ENCODE measurements at places on chromosomes 4 and X. TPM values are rescaled to one million over a fixed set of nuclear protein-coding genes. Genes with fewer than 3 reads are reported as not detected.

The SRPX2 gene
- 77.9 TPM for total RNA-seq

The UGT2B17 gene
- total RNA-seq = not detected

The SH3TC1 gene
- total RNA-seq = 23.0 TPM

The CNGA1 gene
- total RNA-seq = not detected

The AREG gene
- total RNA-seq = 202 TPM

The TCEAL6 gene
- not detected for total RNA-seq

The FGFRL1 gene
- total RNA-seq = 25.1 TPM

The GUCY1B1 gene
- total RNA-seq = 5.8 TPM

The GPC3 gene
- total RNA-seq = 48.9 TPM

The RASL11B gene
- 0.56 TPM for total RNA-seq

The ADGRL3 gene
- total RNA-seq = 2.5 TPM

The GATA1 gene
- total RNA-seq = not detected

The KLKB1 gene
- 1.3 TPM for total RNA-seq

The SMIM43 gene
- total RNA-seq = 0.24 TPM

The TMPRSS11A gene
- total RNA-seq = not detected

The DIPK2B gene
- total RNA-seq = 9.8 TPM

The SFRP2 gene
- total RNA-seq = 34.7 TPM

The MAGEB10 gene
- not detected for total RNA-seq

The F8A1 gene
- total RNA-seq = 3.5 TPM

- DNase-seq = peak; percentile 30
Observed at GRCh38 chrX:150547375-150548115, 20.9 kb upstream of the MTM1 start.

DNA sequence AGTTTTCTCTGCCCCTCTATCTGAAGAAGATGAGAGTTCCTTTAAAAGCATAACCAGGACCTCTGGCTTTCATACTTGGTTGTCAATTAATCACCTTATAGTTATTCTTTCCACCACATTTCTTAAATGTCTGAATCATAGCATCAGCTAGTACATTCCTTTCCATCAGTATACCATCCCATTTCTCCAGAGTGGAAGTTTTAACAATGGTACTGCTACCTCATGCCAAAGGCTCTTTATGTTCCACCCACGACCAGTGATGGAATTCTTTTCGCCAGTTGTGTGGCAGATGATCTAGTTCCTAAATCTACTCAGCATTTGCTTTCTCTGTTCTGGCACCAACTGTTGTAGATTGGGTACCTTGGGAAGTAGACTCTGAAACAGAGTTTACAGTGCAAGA, 379.8 kb downstream of the ZNF674 start:
- no peak for DNase-seq

- DNase-seq = no peak
Observed at GRCh38 chrX:121504153-121504552, 456.7 kb downstream of the GLUD2 start.

DNA sequence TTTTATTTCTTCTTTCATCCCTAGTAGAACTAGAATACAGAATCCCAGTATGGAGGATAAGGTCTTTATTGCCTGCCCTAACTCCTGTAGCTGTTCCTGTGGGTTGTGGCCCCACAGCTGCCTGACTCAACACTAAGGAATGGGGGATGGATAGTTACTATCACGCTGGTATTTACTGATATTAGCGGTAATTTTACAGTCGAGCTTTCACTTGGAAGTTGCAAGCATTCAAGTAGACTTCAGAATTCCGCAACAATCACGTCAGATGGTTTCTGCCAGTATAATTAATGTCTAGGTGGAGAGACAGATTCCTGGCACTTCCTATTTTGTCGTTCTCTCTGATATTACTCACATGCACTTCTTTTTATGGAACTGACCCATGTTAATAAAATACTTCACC, 489.8 kb downstream of the PABPC4L start:
- DNase-seq = no peak

DNA sequence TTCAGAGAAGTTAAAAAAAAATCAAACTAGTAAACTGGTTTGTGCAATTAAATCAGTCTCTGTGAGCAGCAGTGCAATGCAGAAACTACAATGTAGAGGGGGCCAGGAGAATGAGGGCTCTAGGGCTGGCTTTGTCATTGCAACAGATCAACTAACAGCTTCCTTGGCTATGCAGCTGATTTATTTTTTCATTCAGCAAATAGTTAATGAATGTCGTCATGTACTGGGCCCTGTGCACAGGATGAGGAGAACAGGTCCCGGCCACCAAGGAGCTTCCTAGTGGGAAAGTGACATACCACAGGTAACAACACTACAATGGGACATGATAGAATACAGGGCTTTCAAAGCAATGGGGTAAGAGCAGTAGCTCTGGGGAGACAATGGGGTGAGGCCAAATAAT, 190.1 kb downstream of the NSUN7 start:
- DNase-seq = no peak

- no peak for DNase-seq
Observed at GRCh38 chr4:120685756-120686278, 236.7 kb downstream of the PRDM5 start.

DNA sequence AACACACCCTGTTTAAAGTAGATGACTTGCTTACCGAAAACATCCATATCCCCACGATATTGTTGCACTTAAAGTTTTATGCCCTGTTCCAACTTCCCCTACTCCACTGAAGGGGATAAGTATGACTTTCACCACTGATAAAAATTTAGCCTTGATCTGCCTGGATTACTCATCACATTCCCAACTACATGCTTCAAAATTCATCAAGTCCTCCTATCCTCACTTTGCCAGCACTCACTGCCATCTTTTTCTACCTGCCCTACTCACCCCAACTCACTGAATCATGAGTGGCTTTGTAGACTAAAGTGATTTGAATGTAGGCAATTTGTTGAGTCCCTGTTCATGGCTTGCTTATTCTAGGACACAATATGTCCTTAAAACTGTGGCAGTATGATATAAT, 12.2 kb upstream of the GPRIN3 start:
- no peak for DNase-seq

DNA sequence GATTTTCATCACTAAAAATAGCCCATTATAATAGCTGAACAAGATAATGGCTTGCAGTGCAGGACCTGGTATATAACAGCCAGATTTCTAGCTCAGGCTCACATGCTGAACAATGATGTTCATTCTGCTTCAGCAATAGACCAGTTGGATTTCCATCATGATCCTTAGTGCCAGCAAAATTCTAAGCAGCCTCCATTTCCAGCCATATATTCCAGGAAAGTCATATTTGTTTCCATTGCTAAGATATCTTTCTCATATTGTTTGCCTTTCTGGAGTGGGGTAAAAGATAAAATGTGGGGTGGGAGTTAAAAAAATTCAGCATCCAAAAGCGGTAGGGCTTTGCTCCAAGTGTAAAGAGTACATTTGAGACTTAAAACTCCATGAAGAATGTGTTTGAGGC, 2344.1 kb downstream of the PCDH7 start:
- DNase-seq = no peak

GRCh38 chrX:114338870-114339269, 245.0 kb upstream of the HTR2C start:
- no peak for DNase-seq

GRCh38 chrX:41895826-41896225, 27.5 kb downstream of the CASK start:
- no peak for DNase-seq

GRCh38 chr4:20255251-20255586, 3.5 kb downstream of the SLIT2 start:
- no peak for DNase-seq

DNA sequence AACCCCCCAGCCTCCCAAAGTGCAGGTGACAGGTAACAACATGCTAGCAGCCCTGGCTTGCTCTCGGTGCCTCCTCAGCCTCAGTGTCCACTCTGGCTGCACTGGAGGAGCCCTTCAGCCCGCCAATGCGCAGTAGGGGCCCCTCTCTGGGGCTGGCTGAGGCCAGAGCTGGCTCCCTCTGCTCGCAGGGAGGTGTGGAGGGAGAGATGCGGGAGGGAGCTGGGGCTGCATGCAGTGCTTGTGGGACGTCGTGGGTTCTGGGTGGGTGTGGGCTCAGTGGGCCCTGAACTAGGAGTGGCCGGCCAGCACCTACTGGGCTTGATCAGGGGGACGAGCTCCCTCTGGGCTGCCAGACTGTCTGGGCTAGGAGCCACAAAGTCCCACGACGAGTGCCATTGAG, 14.4 kb downstream of the C4orf46 start:
- no peak for DNase-seq

DNA sequence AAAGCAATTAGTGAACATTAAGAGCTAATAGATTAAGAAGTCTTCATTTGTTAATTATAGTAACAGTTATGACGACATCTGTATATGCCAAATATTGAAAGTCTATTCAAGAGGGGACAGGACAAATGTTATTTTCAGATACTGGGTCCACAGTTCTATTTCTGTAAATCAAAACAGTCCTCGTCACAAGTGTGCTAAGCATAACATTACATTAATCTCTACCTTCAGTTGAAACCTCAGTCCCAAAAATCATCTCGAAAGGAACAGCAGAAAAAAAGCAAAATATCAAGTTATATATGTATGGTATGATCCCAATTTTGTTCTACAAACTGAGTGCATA, 70.3 kb downstream of the APBB2 start:
- no peak for DNase-seq

GRCh38 chr4:166121897-166122296, 248.9 kb downstream of the TLL1 start:
- no peak for DNase-seq

GRCh38 chr4:57064811-57065711, 45.1 kb downstream of the IGFBP7 start:
- DNase-seq = no peak

- DNase-seq = no peak
Observed at GRCh38 chrX:12245650-12246645, 107.7 kb downstream of the FRMPD4 start.

GRCh38 chr4:176065435-176066291, at the start of gene WDR17:
TSS of gene WDR17 (plus strand) at chr4:176065841. CDS start at chr4:176111581, 45,740 bp downstream.
- peak; percentile 55 for DNase-seq

DNA sequence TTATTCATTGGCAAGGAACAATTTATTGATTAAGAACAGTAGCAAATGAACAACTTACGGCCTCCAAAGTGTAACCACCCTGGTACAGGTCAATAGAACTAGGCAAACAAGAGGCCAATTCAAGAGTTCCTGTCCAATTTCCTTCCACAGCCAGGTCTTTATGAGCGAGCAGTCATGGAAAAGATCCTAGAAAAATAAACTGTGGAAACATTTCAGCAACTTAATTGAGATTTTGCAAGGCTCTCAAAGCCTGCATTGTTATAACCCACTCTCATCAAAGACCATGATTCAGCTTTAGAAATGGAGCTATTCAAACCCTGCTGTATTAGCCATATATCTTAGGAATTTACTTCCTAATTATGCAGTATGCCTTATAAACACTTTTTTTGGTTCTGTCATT, 43.6 kb downstream of the UNC5C start:
- no peak for DNase-seq

DNA sequence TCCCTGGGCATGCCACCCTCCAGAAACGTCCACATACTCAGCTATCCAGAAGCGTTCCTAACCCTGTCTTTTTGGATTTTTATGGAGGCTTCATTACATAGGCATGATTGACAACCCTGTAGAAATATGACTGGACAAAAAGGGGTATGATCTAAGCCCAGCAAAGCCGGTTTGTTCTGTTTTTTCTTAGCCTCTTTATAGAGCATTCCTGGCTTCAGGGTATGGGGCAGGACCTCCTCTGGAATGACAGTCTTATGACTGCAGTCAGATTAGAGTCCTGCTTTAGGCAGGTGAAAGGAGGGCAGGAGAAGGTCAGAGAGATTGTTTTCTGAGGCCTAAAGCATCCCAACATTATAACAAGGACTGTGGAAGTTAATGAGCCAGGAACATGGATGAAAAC, 137.4 kb downstream of the DCLK2 start:
- no peak for DNase-seq

- no peak for DNase-seq
Observed at GRCh38 chrX:12206413-12206812, 68.1 kb downstream of the FRMPD4 start.

DNA sequence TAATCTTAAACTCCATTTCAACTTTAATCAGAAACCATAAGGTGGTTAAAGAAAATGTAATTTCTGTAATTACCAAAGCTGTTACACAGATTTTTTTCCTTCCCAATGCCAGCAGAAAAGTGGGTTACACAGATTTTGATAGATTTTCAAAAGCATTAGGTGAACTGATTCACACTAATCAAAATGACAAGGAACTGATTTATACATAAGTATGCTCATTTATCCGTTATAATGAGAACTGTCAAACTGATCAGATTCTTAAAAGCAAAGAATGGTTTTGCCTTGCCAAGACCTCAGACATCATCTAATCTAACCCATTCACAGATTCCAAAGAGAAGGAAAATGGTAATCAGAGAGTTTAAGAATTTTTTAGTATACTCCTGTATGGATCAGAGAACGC, 5.2 kb downstream of the UGDH start:
- DNase-seq = no peak

- no peak for DNase-seq
Observed at GRCh38 chrX:134174859-134175258, 62.1 kb upstream of the CCDC160 start.

DNA sequence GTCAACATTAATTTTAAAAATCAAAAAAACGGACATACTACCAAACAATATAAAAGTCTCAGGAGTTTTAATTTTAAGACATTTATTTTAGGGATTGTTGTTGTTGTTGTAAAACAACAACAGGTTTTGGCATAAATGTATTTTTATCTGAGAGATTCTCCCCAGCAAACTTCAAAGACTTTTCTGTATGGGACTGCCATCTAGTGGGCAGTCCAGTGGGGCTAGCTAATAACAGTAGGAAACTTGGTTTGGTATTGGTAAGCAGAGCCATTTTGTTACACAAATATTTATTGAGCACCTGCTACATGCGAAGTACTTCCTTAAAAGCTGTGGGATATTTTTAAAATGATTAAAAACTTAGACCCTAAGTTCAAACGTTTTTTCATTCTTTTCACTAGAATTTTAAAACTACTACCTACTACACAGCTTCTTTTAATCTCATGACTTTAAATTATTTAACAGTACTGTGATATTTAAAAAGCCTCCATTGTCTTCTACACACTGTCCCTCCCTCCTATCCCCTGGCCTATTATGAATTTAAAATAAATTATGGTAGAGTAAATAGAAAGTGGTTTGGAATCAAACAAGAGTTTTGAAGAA, 1028.4 kb upstream of the INTU start:
- no peak for DNase-seq

- no peak for DNase-seq
Observed at GRCh38 chrX:119734897-119735339, 23.5 kb upstream of the SOWAHD start.
